RPMI8226 (cell line): ENCODE measurements at places on chromosomes 2 and 18.

DNA sequence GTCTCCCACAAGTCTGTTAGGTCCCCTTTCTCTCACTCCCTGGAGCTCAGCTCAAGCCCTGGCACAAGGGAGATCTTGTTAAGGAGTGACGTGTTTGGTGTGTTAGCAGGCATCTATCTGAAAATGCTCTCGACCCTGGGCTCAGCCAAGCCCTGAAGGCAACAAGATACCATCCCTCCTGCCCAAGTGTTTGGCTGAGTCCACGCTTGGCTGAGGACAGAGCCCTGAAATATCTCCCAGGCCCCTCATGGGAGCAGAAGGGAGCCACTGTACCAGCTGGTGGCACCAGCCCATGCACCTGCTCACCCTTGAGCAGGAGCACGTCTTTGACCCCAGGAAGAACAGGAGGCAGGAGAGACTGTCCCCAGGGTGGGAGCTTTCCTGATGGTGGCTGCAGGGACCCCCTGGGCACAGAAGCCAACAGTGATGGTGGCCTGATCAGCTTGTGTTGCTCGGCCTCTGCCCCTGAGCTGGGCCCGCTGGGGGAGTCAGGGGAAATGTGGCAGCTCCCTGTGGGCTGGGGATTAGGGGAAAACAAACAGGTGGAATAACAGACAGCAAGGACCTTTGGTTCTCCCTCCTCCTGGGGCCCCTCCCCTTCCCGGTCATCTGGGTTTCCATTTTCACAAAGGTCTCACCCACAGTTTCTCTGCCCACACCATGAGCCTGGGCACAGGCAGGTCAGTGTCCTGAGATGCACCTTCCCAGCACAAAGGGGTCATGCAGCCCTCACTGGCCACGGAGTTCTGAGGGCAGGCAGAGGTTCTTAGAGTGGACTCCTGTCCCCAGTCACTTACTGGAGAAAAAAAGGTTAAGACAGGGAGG lies 91.6 kb downstream of the RHOB start:
- no peak for DNase-seq

- no peak for DNase-seq
These were observed 12.1 kb downstream of the GALNT14 start for GRCh38 chr2:31125918-31126695.

DNA sequence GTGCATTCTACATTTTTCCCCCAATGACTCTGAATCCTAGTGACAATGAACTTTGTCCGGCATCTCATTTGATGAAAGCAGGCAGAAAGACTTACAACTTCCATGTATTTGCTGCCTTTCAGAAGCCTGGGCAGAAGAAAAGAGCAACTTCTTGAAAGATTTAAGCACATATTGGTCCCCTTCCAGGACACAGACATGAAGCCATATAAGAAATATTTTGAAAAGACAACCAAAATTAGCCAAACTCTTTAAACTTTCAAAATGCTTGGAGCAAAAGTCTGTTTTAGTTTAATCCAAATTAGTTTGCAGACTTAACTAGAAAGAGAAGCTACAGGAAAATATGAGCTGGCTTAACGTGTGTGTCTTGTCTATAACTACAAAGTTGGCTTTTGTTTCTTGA lies 492.5 kb downstream of the NR4A2 start:
- no peak for DNase-seq

GRCh38 chr2:164935118-164936101 lies 19.9 kb downstream of the SLC38A11 start:
- no peak for DNase-seq

- no peak for DNase-seq
These were observed 142.6 kb upstream of the FHL2 start for GRCh38 chr2:105541189-105542050.

DNA sequence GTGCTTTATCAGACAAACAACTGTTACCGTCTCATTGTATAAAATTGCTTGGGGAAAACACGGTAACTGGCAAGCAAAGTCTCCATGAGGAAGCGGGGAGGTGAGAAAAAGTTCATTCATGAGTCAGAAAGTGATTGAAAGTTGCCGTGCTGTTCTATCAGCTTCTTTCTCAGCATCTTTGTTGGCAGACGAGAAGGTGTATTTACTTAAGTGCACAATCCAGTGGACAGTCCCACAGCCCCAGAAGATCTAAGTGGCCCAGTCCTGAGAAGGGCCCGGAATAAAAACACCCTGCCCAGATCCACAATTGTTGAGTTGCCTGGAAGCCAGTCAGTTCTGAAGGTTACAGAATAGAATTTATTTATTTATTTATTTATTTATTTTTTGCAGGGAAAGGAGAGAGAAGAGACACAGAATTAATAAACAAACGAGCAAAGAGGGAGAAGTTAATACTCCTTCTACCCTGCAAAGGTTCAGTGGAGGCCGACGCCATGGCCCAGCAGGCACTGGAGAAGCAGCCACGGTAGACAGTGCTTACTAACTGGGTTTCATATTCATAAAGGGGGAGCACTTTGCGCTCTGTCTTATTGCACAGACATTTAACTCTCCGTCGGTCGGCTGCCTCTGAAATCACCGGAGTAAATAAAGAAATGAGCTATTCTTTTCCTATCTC lies 676.0 kb upstream of the SALL3 start:
- DNase-seq: no peak

GRCh38 chr2:114192362-114192761 lies 250.1 kb upstream of the DPP10 start:
- DNase-seq: no peak

DNA sequence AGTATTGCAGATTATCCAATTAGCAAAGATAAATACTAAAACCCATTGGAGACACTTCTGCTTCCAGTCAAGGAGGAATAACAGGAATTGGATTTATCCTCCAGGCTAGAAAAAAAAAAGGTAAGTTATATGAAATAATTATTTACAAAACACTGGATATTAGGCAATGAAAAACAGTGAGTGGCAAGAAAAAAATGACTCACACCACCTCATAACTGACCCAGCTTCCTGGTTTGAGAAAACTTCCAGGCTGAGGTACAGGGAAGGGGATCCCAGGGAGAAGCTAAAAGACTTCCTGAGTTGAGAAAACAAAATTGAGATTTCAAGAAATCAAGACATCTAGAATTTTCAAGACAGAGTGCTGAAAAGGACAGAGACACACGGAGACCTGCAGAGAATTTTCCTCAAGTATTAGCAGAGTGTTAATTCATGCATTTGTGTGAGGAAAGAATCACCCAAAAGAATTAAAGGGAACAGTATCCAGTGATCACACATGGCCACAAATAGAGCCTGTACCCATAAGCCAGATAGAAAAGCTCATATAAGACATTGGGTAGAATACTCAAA lies 17.4 kb downstream of the SRD5A2 start:
- DNase-seq: no peak

DNA sequence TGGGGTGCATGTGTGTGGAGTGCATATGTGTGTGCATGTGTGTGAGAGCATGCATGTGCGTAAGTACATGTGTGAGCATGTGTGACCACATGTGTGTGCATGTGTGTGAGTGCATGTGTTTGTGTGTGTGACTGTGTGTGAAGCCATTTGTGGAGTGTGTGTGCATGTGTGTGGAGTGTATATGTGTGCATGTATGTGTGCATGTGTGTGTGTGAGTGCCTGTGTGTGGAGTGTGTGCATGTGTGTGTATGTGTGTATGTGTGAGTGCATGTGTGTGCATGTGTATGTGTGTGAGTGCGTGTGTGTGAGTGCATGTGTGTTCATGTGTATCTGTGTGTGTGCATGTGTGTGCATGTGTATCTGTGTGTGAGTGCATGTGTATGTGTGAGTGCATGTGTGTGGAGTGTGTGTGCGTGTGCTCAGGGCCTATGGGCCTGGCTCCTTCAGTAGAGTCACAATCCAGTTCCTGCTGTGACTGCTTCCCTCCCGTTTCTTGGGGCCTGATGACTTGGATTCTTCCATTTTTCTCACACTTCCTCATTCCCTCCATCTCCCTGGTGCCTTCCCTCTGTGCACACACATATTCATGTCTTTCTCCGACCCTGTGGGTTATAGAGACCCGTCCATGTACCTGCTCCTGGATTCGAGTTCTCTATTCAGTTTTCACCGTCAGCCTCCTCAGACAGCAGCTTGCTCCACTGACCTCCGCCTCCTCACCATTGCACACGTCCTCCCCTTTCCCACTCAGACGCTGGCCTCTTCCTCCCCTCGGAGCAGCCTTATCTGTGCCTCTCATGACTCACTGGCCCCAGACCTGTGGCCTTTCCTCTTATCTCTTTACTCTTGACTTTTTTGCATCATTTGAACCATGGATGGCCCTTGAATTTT lies 25.2 kb downstream of the TOGARAM2 start:
- no peak for DNase-seq

DNA sequence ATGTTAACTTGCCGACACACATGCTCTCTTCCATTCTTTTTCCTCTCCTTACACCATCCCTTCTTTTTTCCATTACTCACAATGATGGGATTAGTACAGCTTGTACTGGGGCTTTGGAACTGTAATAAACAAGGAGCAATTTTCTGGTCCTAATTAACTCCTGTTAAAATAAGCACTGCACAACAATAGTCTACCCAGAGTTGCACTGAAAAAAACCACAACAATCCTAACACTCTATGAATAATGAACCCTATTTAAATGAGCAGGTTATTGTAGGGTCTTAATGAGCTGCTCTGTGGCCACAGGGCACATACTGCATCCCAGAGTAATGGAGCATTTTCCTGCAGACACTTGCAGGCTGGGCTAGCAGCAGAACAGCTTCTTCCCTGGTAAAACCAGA lies 380.3 kb downstream of the NRXN1 start:
- DNase-seq: no peak

DNA sequence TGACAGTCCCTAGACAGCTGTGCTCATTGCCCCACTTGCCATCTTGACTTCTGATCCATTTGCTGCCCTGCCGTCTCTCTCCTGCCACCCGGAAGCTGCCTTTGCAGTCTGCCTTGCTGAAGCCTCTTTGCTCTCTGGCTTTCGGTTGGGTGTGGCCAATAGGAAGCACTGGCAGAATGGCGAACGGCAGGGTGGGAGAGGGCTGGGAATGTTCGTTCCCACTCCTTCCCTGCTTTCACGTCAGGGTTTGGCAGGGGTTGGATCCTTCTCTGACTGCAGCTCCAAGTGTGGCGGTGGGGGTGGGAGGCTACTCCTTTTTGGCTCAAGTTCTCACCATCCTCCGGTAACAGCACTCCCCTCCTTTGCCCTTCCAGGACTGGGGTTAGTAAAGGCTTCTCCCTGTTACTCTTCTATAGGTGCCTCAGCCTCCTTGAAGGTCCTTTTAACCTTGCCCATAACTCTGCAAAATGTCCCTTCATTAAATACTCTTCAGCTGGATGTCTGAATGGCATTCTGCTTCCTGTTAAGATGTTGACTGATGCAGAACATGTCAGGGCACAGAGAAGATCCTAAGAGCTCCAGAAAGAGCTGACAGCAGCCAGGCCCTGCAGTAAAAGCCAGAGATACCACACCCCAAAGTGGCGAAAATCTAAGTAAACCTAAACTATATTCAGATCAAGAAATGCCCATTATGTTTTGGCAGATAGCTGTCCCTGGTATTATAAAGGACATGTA lies 299.7 kb downstream of the CDCA7 start:
- no peak for DNase-seq

DNA sequence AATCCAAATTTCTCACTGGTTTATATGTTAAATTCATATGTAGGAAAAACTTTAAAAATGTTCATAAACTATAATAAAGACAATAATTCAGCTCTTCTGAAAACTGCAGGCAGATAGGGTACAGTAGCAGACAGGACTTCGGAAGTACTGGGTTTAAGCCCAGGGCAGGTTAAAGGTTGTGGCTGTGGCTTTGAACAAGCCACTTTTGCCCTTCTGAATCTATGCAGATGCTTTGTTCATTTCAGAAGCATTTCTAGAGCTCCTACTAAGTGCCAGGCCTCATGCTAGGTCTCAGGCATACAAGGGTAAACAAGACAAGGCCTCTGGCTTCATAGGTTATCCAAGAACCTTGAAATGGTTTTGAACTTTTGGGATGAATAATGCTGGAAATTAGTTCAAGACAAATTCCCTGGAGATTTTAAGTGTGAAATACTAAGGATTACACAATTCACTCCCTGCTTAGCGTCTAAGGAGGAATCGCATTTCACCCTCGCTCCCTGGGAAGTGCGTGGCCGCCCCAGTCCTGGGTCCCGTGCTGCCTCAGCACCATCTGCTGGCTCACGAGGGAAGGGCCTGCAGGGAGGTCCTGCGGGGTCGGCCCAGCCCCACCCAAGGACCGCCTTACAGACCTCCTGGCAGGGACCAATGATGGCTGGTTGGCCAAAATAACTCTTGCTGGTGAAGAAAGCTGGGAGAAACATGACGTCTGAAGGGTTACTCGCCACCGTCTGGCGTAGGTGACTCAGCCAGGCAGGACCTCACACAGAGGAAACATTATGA lies 67.7 kb upstream of the L3MBTL4 start:
- DNase-seq: peak; percentile 10

GRCh38 chr2:26558271-26559043 lies 80.5 kb upstream of the OTOF start:
- DNase-seq: no peak

GRCh38 chr2:118325321-118325955 lies 237.2 kb downstream of the INSIG2 start:
- DNase-seq: no peak
